NCI-H2029 (cell line): ENCODE measurements at places on chromosomes 1 and 21.

GRCh38 chr1:159881622-159882526, 18.1 kb downstream of the CFAP45 start:
- DNase-seq = peak; percentile 94

DNA sequence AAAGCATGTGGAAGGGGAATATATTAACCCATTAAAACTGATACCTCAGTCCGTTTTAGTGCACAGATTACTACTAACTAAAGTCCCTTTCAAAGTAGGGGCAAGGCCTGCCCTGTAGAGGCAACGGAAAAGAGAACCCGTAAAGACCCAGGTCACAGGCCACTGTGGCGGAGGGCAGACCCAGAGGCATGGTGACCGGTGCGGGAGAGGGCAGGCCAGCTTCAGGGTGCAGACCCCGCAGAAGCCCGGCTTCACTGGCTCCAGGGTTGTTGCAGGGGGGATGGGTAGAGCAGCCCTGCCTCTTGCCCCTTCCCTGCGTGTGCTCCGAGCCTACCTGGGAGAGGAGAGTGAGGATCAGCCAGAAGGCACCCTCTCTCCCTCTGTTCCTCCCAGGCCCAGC, 17.7 kb downstream of the CNTN2 start:
- no peak for DNase-seq

DNA sequence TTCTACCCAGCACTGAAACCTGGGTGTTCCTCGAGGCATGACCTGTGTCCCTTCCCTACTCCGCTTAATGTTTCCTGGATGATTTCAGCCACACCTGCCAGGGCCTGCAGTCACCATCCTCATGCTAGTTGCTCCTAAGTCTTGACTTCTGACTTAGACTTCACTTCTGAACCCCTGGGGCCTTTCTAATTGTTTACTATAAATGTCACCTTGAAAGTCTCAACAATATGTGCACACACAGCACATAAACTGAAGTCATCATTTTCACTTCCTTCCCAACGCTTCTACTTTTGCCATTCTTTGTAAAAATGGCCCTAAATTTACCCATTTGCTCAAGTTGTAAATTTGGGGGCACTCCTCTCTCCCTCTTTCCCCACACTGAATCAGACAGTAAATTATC, 141.1 kb downstream of the DYRK1A start:
- DNase-seq = no peak

GRCh38 chr1:33469691-33470090, 2.8 kb upstream of the ZSCAN20 start:
- DNase-seq = no peak

GRCh38 chr1:235014756-235015155, 113.9 kb downstream of the TOMM20 start:
- no peak for DNase-seq

- DNase-seq = no peak
Observed at GRCh38 chr1:222018041-222018440, 276.2 kb upstream of the DUSP10 start.

DNA sequence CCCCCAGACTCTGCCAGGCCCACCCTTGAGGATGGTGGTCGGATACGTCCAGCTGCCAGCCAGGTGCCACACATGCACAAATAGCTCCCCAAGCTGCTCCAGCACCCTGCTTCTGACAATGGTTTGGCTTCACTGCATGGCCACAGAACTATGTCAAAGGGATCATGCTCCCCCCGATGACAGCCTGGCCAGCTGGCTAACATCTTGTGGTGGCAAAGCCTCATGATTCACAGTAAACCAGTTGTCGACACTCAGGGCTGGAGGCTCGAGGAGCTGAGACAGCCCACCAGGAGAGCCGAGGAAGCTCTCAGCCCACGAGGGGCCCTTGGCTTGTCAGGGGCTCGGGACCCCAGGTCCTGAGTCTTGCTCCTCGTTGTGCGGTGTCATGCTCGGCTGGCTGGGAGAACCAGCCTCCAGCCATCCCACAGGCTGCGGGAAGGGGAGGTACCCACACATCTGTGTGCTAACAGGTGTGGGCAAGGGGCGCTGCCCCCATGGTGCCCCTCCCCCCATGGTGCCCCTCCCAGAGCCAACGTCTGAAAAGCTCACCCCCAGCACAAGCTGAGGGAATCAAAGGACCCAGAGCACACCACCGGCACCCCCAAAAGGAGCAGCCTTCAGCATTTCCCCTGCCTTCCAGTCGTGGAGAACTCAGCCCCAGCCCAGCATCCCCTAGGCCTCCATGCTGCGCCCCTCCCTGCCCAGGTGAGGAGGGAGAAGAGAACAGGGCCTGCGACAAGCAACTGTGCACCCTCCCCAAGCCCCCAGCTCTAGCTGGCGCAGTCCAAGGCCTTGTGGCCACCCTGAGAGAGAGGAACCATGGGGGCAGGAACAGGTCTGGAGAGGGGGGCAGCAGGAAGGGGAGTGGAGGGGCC, 41.2 kb downstream of the KIF21B start:
- no peak for DNase-seq

DNA sequence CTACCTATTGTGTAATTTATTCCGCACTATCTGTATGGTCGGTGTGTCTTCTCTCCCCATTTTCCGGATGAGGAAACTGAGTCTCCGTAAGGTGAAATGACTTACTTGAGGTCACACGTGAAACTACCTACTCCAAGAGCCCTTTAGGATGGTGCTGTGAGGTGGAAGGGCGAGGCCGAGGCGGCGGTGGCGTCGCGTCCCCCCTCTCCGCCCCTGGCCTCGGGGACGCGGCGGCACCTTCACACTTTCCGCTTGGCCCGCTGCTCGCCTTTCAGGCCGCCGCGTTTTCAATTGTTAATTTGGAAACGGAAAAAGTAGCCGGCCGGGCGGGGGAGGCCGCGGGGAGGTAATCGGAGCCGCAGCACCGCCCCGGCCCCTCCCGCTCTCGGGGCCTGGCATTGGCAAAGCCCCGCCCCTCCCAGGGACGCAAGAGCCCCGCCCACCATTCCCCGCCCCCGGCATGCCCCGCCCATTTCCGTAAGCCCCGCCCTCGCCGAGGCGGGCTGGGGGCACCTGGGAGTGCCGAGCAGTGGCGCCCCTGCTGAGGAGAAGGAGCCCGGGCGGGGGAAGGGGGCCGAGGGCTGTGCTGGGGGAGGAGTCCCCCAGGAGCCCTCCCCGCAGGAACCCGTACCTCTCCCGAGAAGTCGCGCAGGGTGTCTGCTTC, 18.6 kb downstream of the KCNQ4 start:
- peak; percentile 100 for DNase-seq

DNA sequence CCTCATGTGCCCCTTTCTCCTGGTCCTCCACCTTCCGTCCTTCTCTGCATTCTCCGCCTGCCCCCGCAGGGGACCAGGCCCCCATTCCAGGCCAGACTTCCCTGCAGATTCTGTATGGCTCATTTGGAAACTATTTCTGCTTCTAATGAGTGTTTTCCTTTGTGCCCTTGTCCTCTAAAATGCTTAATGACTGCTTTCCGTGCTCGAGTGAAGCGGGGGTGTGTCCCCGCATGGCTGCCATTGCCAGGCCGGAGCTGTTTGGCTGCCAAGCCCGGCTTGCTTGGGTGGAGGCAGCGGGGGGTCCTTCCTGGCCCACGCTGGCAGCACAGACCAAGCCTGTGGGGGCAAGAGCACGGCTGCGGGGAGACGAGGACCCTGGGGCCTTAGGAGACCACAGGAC, 299.3 kb upstream of the VAMP3 start:
- no peak for DNase-seq
